ENCODE measurements at places on chromosomes 12 and 14.

DNA sequence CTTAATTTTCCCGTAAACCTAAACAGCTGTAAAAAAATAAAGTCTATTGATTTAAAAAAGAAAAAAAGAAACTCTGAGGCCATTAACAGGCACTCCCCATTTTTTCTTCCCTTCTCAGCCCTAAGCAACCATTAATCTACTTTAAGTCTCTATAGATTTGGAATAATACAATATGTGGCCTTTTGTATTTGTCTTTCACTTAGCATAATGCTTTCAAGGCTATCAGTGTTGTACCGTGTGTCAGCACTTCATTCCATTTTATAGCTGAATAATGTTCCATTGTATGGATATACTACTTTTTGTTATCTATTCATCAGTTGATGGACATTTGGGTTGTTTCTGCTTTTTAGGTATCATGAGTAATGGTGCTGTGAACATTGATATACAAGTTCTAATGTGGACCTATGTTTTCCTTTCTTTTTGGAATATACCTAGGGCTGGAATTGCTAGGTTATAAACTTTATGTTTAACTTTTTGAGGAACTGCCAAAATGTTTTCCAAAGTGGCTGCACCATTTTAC lies 15.7 kb downstream of the CREBL2 start:
- DNase-seq = no peak

DNA sequence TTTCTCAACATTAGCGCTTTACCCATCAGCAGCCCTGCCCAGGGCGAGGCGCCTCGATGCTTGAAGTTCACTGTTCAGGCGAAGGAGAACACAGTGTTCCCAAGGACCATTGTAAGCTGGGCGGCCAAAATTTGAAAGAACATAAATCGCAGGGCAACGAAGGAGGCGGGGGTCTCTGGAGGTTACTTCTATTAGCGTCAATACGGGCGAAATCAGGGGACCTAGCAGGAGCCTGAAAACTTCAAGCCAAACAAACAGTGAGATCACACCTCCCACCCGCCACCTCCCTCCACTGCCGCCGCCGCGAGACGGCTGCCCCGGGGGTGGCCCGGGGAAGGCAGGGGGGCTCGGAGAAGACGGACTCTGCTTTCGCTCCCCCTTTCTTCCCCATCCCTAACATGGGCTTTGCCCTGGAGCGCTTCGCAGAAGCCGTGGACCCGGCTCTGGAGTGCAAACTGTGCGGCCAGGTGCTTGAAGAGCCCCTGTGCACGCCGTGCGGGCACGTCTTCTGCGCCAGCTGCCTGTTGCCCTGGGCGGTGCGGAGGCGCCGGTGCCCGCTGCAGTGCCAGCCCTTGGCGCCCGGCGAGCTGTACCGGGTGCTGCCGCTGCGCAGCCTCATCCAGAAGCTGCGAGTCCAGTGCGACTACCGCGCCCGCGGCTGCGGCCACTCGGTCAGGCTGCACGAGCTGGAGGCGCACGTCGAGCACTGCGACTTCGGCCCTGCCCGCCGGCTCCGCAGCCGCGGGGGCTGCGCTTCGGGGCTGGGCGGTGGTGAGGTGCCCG lies at the start of gene PDZRN4:
Gene PDZRN4, plus strand, starts transcription at position 263 of the 783 bp plus-strand sequence.
- DNase-seq = no peak

GRCh38 chr12:123949770-123950165 lies 22.9 kb downstream of the CCDC92 start:
- DNase-seq = no peak

DNA sequence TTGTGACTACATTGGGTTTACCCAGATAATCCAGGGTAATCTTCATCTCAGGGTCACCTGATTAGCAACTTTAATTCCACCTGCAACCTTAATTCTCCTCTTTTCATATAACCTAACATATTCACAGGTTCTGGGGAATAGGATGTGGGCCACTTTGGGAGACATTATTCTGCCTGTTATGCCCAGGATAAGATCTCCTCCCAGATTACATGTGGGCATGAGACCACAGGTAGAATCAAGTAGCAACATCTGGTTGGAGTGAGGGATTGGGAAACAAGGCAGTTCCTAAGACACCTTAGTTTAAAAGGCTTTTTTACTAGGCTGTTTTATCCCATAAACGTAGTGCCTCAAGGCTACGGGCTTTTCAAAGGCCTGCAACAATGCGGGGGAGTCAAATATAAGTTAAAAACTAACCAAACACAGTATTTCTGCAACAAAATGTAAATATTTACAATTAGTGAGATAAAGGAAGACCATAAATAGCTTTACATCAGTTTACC lies 181.5 kb downstream of the FOXA1 start:
- DNase-seq = no peak

DNA sequence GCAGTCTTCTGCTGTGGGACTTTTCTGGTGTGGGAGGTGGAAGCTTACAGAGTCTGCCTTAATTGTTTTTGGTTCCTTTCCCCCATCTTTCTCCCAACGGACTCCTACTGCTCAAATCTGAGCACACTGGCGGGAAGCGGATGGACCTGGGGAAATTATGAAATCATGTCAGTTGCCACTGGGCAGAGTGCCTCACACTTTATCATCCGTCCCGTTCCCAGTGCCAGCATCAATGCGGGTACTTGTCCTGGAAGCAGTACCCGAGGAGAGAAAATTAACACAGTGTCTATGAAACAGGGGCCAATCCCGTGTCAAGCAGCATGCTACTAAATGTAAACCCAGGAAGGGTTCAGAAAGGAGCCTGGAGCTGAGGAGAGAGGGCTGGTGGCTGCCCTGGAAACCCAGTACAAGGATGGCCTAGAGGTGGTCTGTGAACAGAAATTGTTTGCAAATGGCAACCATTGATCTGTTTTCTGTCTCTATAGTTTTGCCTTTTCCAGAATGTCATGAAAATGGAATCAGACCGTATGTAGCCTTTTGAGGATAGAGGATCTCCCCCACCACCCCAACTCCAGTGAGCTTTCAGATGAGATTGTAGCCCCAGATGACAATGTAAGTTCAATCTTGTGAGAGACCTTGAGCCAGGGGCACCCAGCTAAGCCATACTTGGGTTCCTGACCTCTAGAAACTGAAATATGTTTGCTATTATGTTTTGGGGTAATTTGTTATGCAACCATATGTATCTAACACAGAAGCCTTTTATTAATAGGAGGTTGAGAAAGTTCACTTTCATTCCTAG lies 908 bp upstream of the CDKL1 start:
- no peak for DNase-seq

DNA sequence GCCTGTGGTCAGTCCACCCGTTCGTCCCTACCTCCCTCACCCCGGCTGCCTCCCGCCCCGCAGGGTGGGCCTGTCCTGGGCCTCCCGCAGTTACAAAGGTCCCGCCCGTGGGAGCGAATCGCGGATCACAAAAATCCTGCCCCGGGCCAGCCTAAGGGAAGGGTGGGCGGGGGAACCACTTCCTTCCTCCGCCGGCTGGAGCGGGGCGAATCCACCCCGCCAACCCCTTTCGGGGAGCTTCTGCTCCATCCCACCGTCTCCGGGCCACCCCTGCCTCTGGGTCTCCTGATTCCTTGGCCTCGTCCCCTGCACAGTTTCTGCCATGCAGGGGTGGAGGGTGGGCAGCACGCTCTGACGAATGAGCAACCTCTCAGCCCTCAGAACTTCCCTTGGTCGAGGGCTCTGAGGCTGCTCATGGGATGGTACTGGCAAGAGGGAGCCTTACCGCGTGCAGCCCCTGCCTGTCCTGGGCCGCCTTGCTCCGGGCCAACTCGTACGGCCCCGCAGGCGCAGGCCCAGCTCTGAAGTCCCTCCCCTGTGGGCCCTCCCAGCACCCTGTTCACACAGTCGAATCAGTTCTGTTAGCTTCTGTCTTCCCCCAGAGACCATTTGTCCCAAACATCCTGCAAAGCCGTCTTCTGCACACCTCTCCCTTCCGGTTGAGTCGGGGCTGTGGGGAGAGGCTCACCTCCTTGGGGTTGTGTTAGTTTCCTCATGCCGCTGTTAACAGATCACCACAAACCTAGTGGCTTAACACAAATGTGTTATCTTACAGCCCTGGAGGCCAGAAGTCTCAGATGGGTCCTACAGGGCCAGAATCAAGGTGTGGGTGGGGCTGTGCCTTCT lies 589 bp upstream of the HVCN1 start:
- peak; percentile 50 for DNase-seq

DNA sequence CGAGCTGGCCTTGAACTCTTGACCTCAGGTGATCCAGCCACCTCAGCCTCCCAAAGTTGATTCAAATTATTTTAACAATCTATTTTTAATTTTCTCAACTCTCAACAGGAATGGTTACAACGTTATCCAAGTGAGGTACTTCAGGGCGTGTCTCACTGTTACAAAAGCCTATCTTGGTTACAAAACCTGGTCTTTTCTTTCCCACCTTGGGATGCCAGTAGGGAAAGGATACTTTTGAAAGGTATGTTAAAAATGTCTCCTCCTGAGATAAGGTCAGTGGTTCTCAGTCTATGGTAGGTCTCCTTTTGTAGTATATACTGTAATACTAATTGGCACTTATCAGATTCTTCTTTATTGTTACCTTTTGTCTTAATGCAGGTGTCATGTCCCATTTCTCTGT lies 4.9 kb downstream of the SPTSSA start:
- no peak for DNase-seq

DNA sequence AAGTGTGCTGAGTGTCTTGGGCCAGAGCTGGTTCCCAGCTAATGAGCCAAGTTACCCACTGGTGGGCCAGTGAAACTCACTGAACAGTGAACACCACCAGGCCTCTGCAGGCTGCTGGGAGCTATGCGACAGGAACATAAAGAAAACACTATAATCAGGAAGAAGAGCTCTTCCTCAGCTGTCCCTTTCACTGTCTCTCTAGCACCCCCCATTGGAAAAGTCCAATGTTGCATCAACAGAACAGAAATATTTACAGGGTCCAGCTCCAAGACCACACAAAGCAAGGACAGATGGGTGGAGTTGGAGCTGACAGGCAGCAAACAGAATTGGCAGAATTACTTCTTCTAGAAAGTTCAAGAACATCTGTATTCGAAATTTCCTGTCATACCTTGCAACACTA lies 903.6 kb upstream of the TMEM132C start:
- DNase-seq = no peak

GRCh38 chr14:74389980-74390379 lies 36.0 kb downstream of the SYNDIG1L start:
- no peak for DNase-seq

GRCh38 chr12:104154806-104155205 lies 16.8 kb upstream of the NFYB start:
- no peak for DNase-seq

GRCh38 chr12:108477055-108477880 lies 37.8 kb upstream of the FICD start:
- no peak for DNase-seq

- no peak for DNase-seq
Observed at GRCh38 chr14:31258427-31259039, 50.9 kb upstream of the HECTD1 start.

GRCh38 chr14:23665302-23666016 lies 29.3 kb downstream of the DHRS2 start:
- no peak for DNase-seq

DNA sequence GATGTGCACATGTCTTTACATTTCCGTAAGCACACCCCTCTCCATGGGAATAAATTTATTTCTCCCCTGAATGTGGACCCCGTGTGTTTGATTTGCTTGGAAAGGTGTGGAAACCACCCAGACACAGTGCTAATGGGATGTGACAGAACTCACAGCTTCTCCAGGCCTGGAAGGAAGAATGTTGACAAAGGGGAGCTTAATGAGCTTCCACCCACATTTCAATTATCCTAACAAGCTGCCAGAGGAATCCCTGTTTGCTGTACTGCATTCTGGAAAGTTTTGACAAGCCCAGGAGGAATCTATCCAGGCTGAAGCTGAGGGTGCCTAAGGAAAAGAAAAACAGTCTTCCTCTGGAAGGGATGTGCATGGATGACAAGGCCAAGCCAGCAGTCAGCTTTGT lies 51.2 kb upstream of the CCDC60 start:
- no peak for DNase-seq

Measured in CD4-positive, alpha-beta T cell treated with Interleukin-15 for 4 hours (primary cell).